ENCODE measurements at places on chromosomes 11 and 22.
A peak's percentile ranks its signal among the peaks of the same experiment; 100 is the strongest.

DNA sequence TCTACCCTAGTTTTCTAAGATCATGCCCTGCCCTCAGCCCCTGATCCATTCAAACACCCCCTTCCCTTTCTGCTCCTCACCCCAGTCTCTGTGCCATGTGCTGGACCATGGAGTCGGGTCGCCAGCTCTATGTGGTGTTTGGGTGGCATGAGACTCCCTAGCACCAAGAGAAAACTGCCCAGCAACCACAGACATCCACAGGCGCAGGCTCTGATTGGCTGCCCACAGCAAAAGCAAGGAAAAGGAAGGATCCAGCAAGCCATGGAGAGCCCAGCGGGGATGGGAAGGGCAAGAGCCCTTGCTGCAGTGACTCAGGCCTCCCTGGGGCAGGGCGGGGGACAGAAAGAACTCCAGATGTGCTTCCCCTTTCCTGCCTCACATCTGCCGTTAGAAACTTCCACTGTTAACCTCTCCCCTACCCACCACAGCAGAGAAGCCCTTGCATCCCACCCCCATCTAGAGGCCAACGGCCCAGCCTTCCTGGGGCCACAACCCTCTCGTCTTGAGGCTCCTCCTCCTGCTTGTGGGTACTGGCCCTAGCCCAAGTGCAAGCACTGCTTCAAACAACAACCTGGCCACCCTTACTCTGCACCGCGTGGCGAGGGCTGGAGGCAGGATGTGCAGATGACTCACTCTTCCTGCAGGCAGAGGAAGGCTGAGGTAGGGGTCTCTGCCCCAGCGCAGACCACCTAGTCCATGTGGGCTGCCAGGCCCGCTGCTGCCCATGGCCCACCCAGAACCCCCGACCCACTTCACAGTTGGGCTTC lies 9.7 kb upstream of the AHNAK start:
- DNase-seq: peak; percentile 28

GRCh38 chr11:107840129-107840484 lies 18.5 kb downstream of the SLC35F2 start:
- no peak for DNase-seq

DNA sequence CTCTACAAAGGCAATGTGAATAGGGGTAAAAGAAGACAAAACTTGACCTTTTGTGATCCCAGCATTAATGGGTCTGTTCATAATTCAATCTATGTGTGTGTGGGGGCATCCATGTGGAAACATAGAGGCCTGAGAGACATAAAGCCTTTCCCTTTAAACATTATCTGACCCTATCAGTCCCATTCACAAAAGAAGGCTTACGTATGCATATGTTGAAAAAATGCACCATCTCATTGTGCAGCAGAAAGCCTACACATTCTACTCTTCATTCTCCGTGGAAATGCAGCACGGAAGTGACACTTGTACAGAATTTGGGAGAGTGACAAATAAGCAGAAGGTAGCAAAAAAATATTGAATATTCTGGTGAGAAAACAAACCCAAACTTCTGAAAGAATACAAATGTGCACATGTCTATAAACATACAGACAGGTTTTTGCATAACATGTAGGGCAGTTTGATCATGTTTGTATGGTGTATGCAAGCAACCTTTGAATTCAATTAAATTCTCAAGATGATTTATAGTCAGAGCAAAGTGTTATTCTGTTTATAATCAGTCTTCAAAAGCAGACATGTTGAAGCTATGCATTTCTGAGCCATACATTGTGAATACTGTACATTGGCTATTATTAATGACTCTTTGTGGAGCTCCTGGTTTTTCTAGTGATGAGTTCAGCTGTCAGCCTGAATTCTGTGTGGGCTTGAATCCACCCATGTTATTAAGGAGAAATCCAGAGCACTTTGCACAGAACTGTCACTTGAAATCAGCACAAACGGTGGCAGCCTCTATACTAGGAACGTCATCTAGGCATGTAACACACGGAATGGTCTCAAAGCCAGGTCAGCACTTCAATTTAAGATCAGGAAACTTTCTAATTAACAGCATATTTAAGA lies 236.8 kb downstream of the DCDC1 start:
- DNase-seq: no peak

GRCh38 chr11:126282361-126282735 lies 545 bp upstream of the TIRAP start:
- DNase-seq: peak; percentile 83

DNA sequence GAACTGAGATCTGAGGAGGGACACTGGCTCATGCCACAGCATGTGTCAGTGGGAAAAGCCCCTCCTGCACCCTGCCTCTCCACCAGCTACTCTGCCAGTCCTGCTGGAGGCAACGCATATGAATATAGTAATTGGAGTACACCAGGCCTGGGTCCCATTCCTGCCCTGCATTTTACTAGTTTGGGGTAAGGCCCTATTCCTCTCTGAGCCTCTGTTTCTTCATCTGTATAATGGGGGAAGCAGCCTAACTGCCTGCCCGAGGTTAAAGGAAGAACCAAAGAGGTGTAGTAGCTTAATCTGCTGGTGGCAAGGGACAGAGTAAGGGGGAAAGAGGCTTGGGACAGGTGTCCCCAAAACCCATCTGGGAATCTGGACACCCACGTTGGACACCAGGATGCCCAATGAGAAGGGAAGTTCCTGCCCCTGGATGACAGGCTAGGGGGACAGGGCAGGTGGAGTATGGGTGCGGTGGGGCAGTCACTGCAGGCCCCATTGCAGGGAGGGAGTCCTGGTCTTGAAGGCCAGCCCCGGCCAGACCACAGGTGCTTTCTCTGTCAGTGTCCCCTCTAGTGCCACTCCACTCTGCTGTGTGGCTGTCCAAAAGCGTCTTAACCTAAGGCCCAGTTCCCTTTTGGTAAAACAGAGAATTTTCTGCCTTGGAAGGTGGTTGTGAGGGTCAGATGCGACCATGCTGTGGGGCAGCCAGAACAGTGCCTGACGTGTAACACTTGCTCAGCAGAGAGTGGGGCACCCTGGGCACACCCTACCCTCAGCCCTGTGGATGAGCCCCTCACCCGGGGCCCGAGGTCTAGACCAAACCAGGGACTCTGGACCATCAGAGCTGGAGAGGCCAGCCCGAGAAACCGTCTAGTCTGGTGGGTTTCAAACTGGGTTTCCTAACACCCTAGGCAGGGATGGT lies 11.5 kb downstream of the TSKU start:
- no peak for DNase-seq

DNA sequence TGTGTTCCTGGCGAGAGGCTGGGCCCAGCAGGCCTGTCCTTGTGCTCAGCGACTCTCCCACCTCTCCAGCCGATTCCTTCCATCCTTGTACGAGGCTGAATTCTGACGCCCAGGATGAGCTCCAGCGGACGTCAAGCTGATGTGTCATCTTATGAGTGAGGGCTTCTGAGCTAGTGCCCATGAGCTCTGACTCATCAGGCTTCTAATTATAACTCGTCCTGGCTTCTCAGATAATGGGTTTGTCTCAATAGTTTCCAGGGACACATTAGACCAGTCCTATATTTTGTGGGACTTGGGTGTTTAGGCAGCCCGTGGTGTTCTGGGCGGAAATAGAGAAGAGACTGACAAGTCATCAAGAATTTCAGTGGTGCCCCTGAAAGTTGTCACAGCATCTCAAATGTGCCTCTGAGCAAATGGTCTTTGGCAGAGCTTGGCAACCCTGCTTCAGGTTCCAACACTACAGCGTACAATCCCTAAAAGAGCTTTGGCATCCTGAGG lies 108.2 kb upstream of the CD44 start:
- DNase-seq: no peak

GRCh38 chr11:15074206-15075161 lies 1.1 kb downstream of the CALCB start:
- peak; percentile 92 for DNase-seq

DNA sequence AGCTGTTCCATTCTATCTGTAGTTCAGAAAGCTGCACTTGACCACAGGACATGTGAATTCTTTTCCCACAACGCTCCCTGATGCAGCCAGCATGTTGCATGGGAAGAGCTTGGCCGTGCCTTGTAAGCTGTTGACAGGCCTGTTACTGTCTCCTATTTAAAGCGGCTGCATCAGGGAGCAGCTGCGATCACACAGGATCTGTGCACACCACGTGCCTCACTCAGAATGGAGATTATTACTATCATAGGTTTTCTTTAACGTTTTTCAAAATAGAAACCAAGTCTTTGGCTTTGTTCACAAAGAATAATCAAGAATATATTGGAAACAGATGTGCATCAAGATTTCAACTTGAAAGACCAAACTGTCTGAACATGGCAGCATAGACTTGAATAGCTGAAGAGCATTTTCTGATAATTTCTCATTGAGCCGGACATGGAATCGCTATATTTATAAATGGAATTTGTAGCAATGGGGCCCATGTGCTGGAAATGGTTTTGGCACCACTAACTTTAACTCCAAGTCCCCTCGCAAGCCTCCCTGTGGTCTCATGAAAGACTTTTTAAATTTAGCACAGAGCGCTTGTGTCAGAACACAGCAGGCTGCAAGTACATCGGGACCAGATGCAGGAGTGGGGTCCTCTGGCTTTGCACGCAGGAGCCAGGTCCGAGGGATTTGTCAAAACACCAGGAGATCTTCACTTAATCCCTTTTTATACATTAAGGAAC lies 40.8 kb upstream of the MYO18B start:
- peak; percentile 9 for DNase-seq

DNA sequence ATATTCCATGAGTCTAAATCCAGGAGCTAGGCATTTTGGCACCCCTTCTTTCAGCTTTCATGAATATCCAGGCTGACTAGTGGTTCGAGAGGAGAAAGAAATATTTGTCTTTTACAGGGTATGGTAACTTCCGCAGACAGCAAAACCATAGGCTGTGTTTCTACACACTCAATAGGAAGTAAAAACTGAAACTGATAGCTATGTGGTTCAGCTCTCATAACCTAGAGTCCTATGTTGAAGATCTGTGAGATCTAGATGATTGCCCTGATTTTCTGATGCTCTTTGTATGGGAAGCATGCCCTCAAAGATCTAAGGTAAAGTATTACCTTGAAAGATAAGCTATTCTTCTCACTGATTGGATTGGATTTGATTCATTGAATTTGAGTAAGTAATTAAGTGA lies 118.3 kb downstream of the CD44 start:
- DNase-seq: no peak

All from NCI-H1417 (cell line).